ENCODE measurements at places on chromosomes 3 and 15. TPM values are rescaled to one million over a fixed set of nuclear protein-coding genes. Genes with fewer than 3 reads are reported as not detected.

The CELSR3 gene
- total RNA-seq, result 8.6 TPM

GRCh38 chr15:91921843-91922198, 68.3 kb downstream of the SLCO3A1 start:
- DNase-seq, result no peak

The MYO5C gene
- total RNA-seq, result 2.8 TPM

- DNase-seq, result no peak
Measured at GRCh38 chr3:161510510-161511260, 14.1 kb downstream of the OTOL1 start.

DNA sequence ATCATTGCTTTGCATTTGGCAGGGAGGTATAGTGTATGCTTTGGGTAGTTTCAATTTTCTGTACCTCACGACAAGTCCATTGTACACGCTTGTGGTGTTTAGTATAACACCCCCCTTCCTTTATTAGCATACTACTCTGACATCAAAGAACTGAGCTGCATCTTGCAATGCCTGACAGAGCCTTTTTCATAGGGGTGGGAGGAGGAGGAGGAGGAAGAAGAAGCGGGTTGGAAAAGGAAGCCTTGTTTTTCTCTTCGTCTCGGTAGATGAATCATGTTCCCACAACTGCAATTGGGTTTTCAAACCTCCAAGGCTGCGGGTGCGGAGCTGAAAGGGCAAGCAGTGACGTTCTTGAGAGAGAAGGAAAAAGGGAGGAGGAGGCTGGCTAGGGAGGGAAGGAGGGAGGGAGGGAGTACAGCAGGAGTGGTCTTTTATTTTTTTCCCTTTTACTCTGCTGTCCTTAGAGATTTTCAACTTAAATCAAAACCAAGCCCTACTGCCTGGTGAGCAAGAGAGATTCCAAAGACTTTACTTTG, 175.7 kb downstream of the KLHL25 start:
- DNase-seq, result peak; percentile 45

- DNase-seq, result no peak
Measured at GRCh38 chr3:6326771-6327170, 534.1 kb upstream of the GRM7 start.

The ZNF660 gene
- 0.15 TPM for total RNA-seq

The ITGB5 gene
- 0.15 TPM for total RNA-seq

The CYP19A1 gene
- not detected for total RNA-seq

- no peak for DNase-seq
Measured at GRCh38 chr3:42298259-42298658, 32.3 kb upstream of the CCK start.

DNA sequence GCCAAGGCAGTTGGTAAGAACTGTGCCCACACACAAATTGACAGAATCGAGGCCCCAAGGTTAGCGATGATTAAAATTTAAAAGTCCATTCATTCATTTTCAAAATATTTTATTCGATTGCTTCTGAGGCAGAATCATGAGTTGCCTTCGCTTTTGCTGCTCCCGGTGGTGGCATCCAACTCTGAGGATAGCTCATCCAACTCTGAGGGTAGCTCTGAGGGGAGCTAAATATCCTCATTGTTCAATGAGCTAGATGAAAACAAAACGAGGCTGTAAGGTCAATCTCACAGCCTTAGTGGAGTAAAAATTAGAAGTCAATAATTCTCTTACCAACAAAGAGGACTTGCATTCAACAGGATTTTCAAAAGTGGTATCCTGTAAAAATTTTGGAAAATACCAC, 897 bp upstream of the CHL1 start:
- no peak for DNase-seq

- no peak for DNase-seq
Measured at GRCh38 chr3:112786002-112786590, 60.6 kb downstream of the CD200R1L start.

GRCh38 chr3:192422321-192422996, 304.9 kb downstream of the FGF12 start:
- no peak for DNase-seq

DNA sequence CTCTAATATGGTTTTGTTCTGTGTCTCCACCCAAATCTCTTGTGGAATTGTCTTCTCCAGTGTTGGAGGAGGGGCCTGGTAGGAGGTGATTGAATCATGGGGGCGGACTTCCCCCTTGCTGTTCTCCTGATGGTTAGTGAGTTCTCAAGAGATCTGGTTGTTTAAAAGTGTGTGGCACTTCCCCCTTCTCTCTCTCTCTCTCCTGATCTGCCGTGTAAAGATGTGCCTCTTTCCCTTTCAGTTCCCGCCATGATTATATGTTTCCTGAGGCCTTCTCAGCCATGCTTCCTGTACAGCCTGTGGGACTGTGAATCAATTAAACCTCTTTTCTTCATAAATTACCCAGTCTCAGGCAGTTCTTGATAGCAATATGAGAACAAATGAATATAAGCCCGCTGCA, 33.1 kb downstream of the RETNLB start:
- no peak for DNase-seq

DNA sequence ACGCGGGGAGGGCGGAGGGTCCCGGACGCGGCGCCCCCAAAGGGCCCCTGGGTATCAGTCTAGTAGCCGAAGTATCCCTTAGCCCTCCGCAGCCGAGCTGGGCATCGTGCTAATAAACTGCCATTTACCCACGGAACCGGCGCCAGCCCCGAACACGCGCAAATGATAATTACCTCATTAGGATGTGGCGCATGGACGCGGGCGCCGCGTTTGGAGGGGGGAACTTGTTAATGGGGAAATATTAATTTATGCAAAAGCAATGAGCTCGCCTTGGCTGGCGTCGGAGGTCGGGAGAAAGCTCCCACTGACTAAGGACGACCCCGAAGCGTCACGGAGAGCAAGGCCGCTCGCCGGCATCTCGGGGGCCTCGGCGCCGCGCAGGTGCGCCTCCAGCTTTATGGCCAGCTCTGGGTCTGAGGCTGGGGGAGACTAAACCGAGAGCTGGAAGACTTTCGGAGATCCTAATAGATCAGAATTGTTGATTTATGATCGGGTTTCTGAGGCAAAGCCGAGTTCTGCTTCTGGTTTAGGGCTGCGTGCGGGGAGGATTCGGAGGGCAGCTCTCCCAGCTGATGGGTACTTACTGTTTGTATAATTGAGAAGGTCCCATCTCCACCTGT, 474 bp upstream of the FEZF2 start:
- no peak for DNase-seq

- no peak for DNase-seq
Measured at GRCh38 chr3:5140839-5141238, 18.7 kb downstream of the ARL8B start.

DNA sequence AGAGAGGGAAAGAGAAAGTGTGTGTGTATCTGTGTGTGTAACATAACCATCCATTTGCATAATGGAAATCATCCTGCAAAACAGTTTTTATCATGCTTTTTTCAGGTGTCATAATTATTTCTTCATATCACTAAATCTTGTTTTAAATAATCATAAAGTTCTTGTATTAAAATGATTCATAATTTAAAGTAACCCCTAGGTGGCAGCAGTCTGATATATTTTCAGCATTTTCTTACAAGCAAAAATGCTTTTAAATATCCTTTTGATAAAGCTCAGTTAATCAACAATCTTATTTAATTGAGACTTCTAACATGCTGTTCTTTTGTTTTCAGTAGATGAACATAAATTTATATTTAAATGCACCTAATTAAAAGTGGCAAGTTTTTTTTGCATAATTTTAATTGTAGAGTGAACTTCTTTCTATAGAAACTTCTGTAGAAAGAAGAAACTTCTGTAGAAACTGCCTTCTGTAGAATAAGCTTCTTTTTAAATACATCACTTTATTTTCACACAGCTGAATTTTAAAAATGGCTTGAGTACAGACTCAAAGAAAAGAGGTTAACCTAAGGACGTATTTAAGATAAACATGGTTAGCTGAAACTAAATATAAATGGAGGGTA, 72.5 kb downstream of the OPA1 start:
- DNase-seq, result no peak

The DNAH1 gene
- 25.2 TPM for total RNA-seq

The FOXL2 gene
- not detected for total RNA-seq

- DNase-seq, result no peak
Measured at GRCh38 chr3:15409239-15409638, 18.1 kb downstream of the METTL6 start.

- DNase-seq, result no peak
Measured at GRCh38 chr3:69328963-69329302, 57.0 kb downstream of the FRMD4B start.

GRCh38 chr3:165339753-165340152, 143.6 kb upstream of the SLITRK3 start:
- no peak for DNase-seq

The SCG3 gene
- total RNA-seq, result not detected

GRCh38 chr3:141539431-141540187, 52.8 kb downstream of the RASA2 start:
- DNase-seq, result no peak

DNA sequence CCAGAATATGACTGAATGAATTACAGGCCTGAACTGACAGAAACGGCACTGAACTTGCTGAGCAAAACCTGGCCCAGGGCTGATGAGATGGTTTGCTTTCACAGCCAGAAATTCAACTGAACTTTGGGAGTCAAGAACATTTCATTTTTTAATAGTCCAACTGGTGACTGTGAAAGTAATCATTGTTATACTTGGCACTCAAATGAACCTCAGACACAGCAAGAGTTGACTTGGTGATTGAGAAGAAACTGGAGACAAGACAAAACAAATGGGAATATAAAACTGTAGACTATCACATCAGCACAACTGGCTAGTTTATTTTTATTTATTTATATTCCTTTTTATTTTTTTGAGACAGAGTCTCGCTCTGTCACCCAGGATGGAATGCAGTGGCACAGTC, 858.9 kb upstream of the CFAP20DC start:
- DNase-seq, result no peak

- no peak for DNase-seq
Measured at GRCh38 chr3:73571238-73571794, 53.4 kb downstream of the PDZRN3 start.

The ABHD6 gene
- total RNA-seq, result 4.1 TPM

- DNase-seq, result no peak
Measured at GRCh38 chr3:128084675-128085021, 32.4 kb downstream of the SEC61A1 start.

GRCh38 chr15:47954196-47954595, 166.6 kb upstream of the SLC24A5 start:
- no peak for DNase-seq

The GOLGA8A gene
- 253 TPM for total RNA-seq

DNA sequence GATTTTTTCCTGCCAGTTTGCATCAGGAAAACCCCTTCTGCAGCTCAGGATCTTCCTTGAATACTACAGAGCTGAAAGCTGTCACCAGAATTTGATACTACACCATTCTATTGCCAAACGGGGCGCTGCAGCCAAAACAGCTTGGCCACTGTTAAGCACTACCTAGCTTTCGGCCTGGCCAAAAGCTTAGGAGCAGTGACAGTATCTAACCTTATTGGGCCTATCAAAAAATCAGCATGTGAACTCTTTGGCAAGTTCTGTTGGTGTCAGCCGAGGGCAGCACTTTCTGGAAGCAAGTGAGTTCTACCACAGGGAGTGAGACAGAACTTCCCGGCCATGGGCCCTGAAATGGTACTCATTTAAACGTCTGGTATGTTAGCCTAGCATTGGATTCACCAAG, 16.1 kb upstream of the GYG1 start:
- DNase-seq, result no peak

DNA sequence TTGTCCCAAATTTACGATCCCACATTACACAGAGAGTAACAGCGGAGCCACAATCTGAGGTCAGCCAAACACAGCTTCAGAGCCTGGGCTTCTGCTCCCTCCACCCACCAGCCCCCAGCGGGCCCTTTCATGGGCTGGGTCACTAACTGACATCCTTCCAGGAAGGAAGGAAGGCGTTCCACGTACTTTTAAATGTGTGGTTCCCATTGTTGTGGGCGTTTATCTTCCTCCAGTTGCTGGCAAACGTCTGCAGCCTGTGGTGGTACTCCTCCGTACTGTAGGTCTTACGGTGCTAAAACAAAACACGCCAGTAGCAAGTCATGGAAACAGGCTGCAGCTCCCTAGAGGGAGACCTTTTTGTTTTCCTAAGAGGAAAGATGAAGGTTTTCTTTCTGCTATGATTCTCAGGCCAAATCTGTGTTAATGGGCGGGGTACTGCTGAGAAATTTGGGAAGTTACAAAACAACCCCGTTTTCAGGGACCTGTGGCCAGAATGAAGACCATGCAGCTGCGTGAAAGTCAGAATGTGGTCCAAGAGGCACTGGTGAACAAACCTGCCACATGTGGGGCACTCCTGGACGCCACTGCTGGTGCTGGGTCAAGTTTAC, 7.6 kb downstream of the CTSH start:
- peak; percentile 34 for DNase-seq

GRCh38 chr3:18424213-18424728, 868 bp downstream of the SATB1 start:
- no peak for DNase-seq

- no peak for DNase-seq
Measured at GRCh38 chr3:13575459-13576061, 26.6 kb downstream of the FBLN2 start.

DNA sequence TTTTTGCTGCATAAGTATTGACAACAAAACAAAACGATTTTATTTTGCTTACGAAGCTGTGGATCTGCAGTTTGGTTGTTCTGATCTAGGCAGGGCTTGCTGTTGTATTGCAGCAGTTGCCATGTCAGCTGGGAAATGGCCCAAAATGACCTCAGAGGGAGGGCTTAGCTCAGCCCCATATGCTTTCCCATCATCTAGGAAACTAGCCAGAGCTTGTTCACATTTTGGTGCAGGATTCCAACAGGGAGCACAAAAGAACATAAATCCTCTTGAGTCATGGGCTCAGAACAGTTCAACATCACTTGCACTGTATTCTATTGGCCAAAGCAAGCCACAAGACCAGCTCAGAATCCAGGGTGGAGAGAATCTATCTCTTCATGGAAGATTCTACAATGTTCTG, 42.2 kb upstream of the ROBO2 start:
- DNase-seq, result no peak

DNA sequence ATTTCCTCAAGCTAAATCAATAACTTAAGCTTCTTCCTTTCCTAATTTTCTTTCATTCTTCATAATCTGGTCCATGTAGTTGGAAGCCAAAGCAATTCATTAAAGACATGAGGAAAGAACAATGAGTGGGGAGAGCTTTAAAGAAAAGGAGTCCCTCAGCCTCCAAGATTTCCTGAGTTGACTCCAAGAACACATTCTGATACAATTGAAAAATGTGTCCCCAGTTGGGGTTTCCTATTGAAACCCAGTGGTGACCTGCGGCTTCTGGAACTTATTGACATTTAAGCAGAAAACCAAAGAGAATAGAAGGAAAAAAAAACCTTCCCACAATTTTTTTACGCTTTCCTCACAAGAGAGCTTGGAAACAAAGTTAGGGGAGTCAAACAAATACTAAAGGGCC, 37.0 kb downstream of the ATP8B4 start:
- no peak for DNase-seq
